HuH-7.5 (cell line): ENCODE measurements at places on chromosomes 4 and X.

GRCh38 chrX:41870719-41871151 is 52.6 kb downstream of the CASK start:
- no peak for DNase-seq

DNA sequence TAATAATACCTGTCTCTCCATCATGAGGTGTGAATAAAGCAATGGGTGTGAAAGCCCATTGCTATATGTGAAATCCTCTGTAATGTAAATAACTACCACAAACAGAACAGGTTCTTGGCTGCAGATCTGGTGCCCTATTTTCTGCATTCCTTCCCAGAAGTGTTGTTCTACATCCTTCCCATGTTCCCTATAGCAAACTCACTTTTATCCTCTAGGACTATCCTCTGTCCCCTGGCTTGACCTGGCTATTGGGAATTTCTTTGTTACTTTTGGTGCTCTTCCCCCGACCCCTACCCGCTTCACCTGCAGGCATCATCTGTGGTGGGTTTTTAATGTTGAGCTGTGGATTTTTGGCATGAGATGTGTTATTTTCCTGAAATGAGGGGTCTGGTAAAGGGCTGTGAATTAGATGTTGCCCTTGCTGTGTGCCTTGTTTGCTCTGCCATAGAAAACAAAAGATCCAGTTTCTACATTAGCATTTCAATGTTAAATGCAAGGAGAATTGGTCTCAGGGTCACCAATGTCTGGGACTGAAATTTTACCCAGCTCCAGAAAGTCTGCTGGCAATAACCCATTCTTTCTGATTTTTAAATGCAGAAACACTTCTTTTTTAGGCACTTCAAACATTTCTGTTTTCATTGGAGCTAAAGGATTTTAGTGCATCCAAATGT is 13.6 kb upstream of the FREM3 start:
- no peak for DNase-seq

DNA sequence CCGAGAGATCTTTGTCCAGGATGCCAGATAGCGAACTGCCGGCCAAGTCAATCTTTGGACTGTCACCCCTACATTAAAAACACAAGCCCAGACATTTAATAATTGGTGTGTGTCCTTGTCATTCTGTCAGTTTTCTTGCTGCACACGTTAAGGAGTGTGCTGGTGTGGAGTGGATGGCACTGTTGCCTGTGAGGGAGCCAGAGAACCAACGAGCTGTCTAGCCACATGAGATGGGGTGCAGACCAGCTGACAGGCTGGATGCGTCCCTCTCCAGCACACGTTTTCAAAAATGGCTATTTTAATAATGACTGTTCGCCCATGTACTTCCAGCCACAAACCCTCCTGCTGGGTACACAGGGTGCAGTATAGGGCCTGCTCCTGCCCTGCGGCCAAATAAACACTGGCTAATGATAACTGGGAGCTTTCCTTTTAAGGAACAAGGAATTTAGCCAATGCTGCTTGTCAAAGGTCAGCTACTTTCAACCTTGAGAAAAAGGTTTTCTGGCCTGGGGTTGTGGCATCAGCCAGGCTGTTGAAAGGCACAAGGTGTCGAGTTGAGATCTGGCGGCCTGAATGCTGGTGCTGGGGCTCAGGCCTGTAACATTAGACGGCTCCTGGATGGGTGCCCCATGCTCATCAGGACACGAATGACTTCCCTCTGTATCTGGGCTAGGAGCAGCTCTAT is 54.0 kb upstream of the MAP3K15 start:
- no peak for DNase-seq

- no peak for DNase-seq
These were observed 63.9 kb downstream of the WFS1 start for GRCh38 chr4:6333301-6334202.

- DNase-seq = no peak
These were observed 131.3 kb downstream of the SLC7A11 start for GRCh38 chr4:138110815-138111214.

DNA sequence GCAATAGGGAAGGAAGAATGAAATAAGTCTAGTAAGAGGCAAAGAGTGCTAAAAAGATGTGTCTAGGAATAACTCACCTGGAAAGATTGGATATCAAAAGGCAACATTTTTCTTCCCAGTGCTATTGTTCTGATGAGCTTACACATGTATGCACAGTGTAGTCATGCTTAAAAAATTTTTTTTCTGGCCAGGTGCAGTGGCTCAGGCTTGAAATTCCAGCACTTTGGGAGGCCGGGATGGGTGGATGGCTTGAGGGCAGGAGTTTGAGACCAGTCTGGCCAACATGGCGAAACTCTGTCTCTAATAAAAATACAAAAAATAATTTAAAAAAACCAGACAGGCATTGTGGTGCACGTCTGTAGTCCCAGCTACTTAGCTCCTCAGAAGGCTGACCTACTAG is 795.8 kb upstream of the IGFBP7 start:
- no peak for DNase-seq

GRCh38 chr4:5277079-5277478 is 225.8 kb downstream of the STK32B start:
- DNase-seq = no peak

DNA sequence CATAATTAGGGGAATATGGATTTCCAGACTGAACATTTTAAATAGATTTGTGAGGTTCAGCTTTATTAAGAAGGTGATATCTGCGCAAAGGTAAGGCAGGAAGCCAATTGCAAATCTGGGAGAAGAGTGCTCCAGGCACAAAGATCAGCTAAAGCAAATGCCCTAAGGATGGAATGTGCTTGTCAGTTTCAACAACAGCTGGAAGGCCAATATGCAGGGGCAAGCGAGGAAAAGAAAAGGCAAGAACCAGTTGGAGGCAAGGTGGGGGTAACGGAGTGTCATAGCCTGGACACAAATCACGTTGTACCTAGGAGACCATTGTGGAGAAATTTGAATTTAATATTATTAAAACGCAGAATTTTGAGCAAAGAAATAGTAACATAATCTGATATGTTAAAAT is 1710.3 kb upstream of the PCDH7 start:
- DNase-seq = no peak

GRCh38 chr4:47060561-47060960 is 29.2 kb downstream of the GABRB1 start:
- DNase-seq = no peak

GRCh38 chr4:48243429-48243828 is 26.2 kb downstream of the TEC start:
- no peak for DNase-seq

DNA sequence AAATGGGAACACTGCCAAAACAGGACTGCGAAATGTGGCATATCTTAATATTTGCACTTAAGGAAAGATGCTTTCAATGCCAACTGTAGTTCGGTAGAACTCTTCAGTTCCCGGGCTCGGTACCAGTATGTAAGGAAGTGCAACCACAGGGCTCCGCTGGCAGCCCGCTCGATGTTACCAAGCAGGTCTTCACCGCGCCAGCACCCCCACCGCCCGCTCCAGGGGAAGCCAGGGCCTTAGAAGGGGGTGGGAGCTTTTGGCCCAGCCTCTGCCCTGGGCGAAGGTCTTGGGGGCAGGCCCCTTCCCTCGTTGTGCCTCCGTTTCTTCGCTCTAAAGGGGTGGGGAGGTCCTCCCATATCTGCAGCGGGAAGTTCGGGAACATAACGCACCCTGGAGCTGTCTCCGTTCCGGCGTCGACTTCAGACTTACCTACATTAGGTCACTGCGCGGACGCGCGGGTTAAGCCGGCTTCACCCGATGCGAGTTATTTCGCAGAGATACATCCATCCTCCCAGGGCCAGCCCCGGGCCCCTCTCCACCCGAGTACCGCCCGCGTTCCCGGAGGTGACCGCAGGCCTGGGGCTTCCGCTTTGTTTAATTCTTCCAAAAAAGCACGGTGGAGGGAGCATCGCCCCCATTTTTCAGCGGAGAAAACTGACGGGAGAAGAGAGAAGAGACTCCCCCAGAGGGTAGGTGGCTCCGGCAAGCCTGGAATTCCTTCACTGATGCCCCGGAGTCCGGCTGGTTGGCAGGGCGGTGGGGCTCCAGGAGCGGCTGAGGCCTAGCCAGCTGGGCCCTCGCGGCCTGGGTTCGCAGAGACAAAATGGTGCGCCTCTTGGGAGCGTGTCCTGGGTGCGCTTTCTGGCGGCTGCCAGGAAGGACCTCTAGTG is 1.0 kb upstream of the HMX1 start:
- DNase-seq = no peak

DNA sequence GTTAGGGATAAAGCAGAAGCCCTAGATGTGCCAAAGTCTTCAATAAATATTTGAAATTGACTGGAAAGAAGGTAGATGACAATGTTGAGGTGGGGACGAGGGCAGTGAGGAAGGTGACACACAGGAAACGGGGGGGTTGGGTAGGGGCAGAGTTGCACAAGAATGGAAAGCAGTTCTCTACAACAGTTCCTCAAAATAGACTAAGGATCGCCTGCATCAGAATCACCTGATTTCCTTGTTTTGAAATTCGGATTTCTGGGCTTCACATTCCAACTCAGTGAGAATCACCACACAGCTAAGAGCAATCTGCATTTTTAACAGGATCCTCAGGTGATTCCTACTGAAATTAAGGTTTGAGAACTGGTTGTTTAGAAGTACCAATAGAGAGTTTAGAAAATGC is 70.6 kb downstream of the ARFIP1 start:
- DNase-seq = no peak

- no peak for DNase-seq
These were observed 76.9 kb downstream of the PAQR3 start for GRCh38 chr4:78862314-78862737.

GRCh38 chr4:24921491-24921890 is 8.6 kb upstream of the CCDC149 start:
- no peak for DNase-seq

GRCh38 chr4:1752284-1753041 is 31.1 kb downstream of the TACC3 start:
- DNase-seq = no peak

DNA sequence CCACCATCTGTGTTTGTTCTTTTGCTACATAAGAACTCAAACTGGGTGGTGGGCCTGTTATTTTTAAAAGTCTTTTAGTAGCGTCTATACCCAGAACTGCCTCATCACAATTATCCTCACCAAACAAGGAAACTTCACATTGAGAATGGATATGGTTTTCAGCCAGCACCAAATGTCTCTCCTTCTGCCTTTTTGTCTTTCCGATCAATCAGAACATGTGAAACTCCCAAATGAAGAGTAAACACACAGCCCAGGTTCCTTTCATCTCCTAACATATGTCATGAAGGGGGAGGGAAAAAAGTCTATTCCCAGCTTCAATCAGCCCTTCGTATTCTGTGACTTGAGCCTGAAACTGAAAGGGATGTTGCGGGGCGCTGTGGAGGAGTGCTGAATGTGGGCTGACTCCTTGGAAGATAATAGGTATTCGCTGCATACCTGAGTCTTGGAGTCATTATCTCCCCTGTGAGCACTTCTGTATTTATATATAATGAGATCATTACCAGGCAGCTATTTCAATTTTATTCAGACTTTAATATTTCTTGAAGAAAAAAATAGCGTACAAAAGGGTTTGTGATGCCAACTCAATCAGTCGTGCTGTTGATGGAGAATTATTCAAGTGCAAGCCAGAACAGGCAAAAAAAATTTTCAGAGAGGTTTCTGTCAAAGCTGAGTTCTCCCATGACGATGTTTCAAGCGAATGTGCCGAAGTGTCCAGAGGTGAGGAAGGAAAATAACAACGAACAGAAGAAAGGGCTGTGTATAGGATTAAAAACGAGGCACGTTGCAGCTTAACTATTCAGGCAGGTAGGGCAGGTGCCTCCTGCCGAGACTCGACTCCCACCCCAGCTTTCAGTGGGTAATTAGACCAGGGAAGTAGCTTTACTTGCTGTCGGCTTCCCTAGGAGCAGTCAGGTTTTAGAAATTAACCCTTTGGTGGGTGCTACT is 163.9 kb upstream of the NOCT start:
- DNase-seq = no peak

GRCh38 chr4:120718979-120719566 is 203.5 kb downstream of the PRDM5 start:
- DNase-seq = no peak

DNA sequence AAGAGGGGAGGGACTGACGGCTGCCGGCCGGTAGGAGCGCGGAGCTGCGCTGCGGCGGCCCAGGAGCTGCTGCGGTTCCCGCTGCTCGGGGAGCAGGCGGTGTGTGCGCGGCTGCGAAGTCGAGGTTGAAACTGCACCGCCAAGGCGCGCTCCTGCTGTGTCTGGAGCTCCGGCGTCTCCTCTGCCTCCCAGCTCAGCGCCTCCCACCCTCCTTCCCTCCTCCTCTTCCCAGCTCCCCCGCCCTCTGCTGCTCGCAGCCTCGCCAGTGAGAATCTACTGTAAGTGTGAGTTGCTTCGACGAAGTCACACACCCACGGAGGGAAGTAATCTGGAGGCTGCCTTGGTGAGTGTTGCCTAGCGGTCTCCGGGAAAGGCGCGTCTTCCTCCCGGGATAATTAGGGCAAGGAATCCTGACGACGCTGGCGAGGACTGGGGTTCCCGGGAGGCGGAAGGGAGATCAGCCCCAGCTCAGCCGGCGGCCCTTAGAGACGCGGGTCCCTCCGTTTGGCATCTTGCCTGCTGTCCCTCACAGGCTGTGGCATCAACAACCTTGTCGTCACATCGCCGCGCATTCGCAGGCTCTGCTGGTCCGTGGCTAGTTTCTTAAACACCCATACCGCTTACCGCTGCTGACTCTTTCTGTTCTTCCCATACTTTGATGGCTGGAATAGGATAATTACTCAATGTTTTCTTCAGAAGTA is at the start of gene EPHA5:
Gene EPHA5 (minus strand): TSS at position 159 of the 701 bp plus-strand sequence. CDS start 747 bp downstream, outside the sequence.
- DNase-seq = peak; percentile 80

- no peak for DNase-seq
These were observed 52.5 kb upstream of the ANTXR2 start for GRCh38 chr4:80125252-80126177.

- DNase-seq = no peak
These were observed 1040.0 kb downstream of the STPG2 start for GRCh38 chr4:97103252-97103651.

DNA sequence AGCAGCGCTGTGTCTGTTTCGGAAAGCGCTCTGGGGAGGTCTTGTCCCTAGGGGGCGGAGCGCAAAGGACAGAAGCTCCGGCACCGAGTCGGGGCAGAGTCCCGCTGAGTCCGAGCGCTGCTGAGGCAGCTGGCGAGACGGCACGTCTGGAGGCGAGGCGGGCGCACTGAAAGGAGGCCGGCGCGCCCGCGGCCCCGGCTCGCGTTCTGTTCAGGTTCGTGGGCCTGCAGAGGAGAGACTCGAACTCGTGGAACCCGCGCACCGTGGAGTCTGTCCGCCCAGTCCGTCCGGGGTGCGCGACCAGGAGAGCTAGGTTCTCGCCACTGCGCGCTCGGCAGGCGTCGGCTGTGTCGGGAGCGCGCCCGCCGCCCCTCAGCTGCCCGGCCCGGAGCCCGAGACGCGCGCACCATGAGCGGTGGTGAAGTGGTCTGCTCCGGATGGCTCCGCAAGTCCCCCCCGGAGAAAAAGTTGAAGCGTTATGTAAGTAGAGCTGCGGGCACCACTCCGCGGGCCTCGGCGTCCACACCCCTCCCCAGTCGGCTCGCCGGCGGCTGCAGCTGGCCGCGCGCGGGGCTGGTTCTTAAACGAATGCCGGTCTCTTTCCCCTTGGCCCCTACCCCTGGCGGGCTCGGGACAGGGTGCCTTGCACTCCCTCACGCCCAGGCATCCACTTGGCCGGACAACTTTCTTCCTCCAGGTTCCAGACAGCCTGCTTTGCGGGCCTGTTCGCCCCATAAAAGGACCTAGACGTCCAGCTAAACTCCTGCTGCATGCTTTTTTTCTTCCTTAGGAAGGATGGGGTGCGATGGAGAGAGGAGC is at the start of gene GAB1:
Gene GAB1 (plus strand): TSS at position 96 of the 819 bp plus-strand sequence. CDS start 313 bp downstream, at position 409.
- DNase-seq = peak; percentile 34
